Sciatic nerve (tissue), 2 donors: ENCODE measurements at places on chromosomes 2 and 18.
A peak's percentile ranks its signal among the peaks of the same experiment; 100 is the strongest.

- DNase-seq, result no peak
Measured at GRCh38 chr2:122683018-122683417, 927.6 kb downstream of the TSN start.

DNA sequence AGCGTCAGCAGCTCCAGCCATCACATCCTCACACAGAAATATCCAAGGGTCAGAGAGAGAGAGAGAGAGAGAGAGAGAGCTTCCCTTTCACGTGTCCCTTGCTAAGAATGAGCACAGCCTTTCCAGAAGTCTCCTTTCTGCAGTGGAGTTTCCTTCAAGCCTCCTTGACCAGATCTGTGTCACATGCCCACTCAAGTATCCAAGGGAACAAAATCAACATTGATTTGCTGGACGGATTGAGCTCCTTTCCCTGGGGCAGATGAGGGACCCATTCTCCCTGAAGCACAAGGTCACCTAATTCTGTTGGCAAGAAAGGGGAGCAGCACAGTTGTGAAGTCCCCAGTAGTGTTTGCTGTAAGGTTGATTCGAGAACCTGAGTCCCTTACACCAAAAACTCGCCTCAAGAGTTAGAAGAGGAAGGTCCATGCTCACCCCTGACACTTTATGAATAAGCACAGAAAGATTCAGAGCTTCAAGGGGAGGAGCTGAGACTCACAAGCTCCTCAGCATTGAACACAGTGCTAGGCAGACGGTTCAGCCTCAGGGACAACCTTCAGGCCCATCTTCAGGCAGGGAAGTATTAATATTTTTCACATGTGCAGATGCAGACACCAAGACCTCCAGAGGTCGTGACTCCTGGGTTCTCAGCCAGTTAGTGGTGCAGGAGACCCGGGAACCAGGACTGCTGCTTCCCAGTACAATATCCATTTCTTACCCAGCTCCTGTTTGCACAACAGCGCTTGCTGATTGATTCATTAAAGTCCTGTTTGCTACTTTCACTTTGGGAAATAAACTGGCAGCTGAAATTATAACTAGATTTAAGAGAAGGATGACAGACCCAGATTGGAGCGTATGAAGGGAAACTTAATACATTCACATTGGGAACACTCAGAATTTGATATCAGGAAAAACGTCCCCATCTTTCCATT lies 38.2 kb upstream of the MARCO start:
- no peak for DNase-seq

GRCh38 chr2:62199392-62200125 lies 3.6 kb downstream of the B3GNT2 start:
- DNase-seq, result no peak

DNA sequence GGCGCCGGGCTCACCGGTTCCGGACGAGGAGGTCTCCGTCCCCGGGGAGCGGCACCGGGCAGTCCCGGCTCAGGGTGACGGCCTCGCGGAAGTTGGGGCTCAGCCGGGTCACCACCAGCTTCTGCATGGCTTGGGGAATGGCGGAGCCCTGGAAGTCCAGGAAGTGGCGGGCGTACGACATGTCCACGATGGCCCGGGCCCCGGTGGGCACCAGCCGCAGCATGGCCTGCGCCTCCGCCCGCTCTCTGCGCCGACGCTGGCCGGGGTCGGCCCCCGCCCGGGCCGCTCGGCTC lies 157 bp downstream of the PTGR3 start:
- peak; percentile 75 for DNase-seq

DNA sequence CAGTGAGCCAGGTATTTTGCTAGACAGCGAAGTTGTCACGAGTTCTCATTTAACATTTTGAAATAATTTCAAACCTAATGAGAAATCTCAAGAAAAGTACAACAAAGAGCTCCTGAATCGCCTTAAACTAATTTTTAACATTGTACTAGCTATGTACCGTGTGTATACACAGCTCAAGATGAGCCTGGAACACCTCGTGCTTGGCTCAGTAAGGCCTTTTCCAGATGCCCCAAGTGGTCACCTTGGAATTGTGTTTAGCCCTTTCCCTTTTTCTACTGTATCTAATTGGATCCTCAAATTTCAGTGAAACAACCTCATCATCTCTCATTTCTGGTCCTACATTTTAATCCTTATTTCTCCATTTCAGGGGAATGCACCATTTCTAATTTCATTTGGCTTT lies 7.2 kb downstream of the PTPN4 start:
- DNase-seq, result no peak

- DNase-seq, result no peak
Measured at GRCh38 chr2:195407783-195408182, 249.2 kb upstream of the SLC39A10 start.

DNA sequence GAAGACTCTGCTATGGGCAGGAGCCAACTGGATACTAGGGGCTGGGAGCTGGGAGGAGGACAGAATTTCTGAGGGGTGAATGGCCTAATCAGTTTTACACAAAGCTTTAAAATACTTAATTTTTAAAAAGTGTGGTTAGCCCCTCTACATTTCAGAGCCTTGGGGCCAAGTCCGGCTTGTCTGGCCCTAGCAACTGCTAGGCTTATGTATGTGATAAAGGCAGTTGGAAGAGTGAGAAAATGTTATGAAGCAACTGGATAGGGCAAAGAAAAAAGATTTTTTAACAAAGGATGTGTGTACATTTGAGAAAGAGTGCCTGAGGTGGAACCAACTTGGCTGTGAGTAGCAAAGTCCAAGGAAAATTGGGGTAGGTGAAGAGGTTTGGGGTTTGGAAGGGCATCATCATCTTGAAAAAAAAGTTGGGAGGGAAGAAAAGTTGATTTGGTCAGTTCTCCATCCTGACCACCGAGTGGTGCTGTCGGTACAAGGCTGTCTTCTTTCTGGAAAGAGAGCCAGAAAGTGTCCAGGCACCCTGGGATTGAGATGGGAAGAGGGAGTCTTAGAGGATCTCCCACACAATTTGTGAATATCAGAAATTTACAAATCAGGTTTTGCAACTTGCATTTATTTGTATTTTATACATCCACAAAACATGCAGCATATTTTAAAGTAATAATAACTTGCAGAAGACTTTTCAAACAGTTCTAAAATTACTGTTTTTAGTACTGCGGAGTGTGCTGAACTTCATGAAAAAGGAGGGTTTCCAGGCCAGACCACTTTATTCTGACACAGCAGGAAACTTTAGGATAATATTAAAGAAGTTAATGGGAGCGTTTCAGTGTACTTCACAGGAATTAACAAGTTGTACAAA lies 10.5 kb upstream of the CDK15 start:
- DNase-seq, result no peak

DNA sequence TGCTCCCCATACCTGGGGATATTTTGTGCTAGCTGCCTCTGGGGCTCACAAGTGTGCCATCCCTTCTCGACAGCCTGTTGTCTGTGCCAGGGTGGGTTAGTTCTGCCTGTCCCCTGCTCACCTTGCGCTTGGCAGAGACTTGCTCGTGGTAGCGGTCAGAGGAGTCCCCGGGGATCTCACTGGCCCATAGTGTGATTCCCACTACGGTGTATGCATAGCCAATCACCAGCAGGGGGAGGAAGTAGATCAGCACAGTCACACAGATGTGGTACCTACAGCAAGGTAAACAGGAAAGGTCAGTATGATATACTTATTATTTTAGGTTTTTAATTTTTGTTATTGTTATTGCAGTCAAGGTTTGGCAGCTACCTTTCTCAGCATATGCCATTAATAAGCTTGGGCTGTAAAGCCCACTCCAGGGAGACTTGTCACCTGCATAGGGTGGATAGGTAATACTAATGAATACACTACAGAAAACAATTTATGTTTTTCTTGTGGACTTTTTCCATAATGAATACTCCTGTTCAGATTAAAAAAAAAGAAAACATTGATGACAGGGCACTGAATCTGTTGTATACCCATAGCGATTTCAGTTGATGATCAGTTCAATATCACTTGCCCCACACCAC lies 95.2 kb downstream of the POLE4 start:
- no peak for DNase-seq
